Breast epithelium (tissue), 4 donors: ENCODE measurements at places on chromosomes 3 and 15. TPM values are rescaled to one million over a fixed set of nuclear protein-coding genes. Genes with fewer than 3 reads are reported as not detected.

The SLC12A8 gene
- total RNA-seq = 9.8 TPM

The TEX55 gene
- total RNA-seq = not detected

The CHST13 gene
- total RNA-seq = not detected

The ECE2 gene
- not detected for total RNA-seq

The RHOV gene
- not detected for total RNA-seq

The UCN2 gene
- total RNA-seq = not detected

The EPHB1 gene
- total RNA-seq = 3.4 TPM

- no peak for DNase-seq
These were observed 325.5 kb downstream of the SATB1 start for GRCh38 chr3:18099611-18100010.

- no peak for DNase-seq
These were observed 124.6 kb upstream of the LYSMD4 start for GRCh38 chr15:99857836-99858235.

DNA sequence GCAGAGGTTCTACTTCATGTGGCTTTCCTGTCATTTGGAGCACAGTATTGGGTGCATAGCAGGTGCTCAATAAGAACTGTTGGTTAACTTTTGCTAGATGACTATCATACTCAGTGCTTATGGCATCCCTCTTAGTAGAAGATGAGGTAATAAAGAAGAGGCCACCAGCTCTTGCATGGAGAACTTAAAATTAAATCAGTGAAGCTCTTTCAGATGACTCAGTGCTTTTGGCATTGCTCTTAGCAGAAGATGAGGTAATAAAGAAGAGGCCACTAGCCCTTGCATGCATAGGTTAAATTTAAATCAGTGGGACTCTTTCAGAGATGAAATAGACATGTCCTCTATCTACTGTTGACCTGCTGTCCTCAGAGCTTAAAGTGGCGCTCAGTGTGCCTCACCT is 109.4 kb upstream of the FGF7 start:
- no peak for DNase-seq

DNA sequence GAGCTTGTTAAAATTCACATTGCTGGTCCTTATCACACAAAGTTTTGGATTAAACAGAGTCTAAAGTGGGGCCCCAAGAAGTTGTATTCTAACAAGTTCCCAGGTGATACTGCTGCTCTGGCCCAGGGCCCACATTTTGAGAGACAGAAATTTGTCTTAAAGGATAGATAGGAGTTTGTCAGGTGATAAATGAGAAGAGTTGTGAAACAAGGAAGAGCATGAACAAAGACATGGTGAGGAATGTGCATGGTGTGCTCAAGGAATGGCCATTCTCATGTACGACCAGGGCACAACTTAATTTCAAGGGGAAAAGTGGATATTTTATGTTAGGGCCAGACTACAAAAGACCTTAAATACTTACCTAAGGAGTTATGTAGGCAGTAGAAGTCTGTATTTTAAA is 75.6 kb downstream of the GPR156 start:
- no peak for DNase-seq

GRCh38 chr3:3097958-3098357 is 12.2 kb downstream of the IL5RA start:
- no peak for DNase-seq

DNA sequence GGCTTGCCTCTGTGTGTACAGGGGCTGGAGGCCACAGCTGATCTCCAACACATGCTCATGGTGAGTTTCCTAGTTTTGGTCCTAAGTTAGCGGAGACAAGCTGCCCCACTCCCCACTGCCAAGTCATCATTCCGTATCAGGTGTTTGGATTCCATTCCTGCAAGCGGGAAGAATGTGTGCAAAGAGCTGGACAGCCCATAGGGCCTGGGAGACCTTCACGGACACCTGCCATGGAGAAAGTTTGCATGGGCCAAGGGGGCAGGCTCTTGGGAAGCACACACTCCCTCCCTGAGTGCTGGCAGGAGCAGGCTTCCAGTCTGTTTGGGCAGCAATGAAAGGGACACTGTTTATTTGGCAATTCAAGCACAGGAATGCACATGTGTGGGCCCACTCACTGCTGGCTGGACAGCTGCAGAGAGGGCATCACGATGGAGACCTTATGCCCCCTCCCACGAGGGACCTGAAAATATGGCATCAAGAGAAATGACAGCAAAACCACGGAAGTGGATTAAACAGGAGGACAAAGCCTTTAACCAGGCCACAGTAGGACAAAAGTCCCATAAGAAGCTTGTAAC is 149.7 kb downstream of the KLF13 start:
- no peak for DNase-seq

DNA sequence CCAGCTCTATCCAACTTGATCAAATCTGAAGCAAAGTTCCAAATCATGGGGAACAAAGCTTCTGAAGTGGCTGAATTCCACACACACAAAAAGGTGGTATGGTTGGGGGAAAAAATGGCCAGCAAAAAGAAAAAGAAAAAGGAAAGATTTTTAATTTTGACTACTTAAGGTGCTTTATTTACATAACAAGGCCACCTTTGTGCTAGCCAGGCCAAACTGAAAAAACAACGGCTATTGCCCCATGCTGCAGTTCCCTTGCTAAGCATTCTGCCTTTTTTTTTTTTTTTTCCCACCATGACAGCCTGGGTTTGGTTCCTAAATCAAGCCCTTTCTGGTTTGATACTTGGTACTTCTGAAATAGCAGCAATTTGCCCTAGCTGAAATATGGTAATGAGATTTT is 66.5 kb upstream of the DAZL start:
- no peak for DNase-seq

DNA sequence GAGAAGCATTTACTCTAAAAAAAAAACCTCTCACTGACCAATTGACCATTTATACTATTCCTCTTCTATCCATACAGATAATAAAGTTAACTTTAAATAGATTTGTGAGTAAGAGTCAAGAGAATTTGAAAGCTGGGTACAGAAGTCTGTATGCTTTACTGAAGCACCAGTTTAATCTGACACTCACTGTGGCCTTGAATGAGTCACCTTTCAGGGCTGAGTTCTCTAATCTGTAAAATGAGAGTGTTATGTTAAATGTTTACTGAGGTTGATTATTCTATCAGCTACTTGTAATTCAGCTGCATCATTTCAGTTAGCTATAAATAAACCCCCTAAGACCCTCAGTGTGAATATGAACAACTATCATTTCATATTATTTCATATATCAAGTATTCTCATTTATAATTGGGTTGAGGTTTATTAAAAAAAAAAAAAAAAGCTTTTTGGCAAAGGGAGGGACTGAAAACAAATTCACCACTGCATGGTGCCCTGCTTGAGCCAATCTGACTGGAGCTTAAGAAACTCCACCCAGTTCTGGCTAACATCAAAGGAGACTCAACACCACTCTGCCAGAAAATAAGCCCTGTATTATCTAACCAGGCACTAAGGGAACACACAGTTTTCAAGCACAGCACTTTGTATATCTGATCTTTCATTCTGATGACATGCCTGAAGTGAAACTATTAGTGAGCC is 2.8 kb downstream of the MAP4 start:
- no peak for DNase-seq

DNA sequence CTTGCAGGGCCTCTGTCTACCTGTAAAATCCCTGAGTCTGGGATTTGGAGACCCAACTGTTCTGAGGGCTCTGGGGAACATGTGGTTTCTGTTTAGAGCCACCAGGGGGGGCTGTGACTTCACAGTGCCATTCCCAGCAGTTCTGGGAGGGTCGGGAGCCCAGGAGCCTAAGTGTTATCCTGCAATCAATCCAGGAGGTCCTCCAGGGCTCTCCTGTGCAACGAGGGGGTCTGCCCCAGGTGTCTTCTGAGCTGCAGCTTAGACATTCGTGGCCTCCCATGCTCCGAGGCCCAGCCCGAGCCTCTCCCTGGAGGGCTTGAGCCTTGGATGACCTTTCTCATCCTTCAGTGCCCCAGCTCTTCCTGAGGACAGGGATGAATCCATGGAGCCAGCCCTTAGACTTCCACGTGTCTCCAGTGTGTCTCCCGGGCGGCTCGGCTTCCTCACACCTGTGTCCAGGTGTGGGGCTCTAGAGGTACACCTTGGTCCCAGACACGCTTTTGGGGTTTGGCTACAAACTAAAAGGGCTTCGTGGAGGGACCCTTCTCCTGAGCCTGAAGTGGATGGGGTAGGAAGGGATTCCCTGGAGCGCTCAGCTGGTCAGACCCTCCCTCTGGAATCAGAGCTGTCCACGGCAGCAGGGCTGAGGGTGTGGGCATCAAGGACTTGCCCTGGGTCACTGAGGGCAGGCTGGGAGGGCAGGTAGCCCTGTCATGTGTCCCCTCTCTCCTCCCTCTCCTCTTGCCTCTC is 20.3 kb upstream of the ABTB1 start:
- DNase-seq = no peak

GRCh38 chr15:45527086-45527485 is 4.5 kb upstream of the SLC30A4 start:
- no peak for DNase-seq

DNA sequence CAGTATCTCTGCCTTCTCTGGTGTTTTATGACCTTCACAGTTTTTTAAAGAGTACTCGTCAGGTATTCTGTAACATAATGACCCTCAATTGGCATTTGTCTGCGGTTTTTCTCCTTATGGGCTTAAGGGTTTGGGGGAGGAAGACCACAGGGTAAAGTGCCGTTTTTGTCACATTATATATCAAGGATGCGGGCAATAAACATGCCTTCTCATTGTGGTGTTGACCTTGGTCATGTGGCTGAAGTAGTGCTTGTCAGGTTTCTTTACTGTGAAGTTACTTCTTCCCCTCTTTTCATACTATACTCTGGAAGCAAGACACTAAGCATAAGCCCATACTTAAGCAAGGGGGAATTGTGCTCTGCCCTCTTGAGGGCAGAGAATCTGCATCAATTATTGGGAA is 16.6 kb downstream of the CAPN3 start:
- no peak for DNase-seq

DNA sequence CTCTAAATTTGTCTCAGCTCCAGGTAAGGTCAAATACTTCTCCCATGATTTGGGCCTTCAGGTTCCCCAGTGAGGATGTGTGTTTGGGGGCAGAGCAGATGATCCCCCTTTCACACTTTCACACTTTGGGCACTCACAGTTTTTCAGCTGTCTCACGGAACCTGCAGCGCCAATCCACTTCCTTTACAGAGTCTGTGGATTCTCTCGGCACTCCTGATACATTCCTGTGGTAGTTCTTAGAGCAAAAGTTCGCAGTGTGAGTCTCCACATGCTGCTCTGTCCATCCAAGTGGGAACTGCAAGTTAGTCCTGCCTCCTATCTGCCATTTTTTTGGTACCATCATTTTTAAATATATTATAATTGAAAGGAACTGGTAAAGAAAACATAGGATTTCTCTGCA is 20.2 kb upstream of the CPOX start:
- DNase-seq = no peak

GRCh38 chr3:112751564-112752512 is 94.8 kb downstream of the CD200R1L start:
- DNase-seq = no peak

GRCh38 chr3:188400494-188401243 is 246.7 kb downstream of the LPP start:
- no peak for DNase-seq

GRCh38 chr3:187125319-187126031 is 13.8 kb downstream of the RPL39L start:
- DNase-seq = no peak

DNA sequence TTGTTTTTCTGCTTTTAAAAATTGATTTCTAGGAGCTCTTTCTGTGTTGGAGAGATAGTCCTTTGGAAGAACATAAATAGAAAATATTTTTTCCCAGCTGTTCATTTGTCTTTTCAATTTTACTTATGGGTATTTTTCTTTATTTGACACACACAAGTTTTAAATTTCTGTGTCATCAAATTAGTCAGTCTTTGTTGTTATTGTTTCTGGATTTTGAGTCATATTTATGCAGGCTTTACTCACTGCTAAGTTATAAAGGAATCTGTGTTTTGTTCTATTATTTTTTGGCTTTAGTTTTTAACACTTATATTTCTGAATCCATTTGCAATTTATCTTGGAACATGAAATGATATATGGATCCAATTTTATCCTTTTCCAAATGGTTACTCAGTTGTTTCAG is 5.9 kb upstream of the GHSR start:
- DNase-seq = no peak

DNA sequence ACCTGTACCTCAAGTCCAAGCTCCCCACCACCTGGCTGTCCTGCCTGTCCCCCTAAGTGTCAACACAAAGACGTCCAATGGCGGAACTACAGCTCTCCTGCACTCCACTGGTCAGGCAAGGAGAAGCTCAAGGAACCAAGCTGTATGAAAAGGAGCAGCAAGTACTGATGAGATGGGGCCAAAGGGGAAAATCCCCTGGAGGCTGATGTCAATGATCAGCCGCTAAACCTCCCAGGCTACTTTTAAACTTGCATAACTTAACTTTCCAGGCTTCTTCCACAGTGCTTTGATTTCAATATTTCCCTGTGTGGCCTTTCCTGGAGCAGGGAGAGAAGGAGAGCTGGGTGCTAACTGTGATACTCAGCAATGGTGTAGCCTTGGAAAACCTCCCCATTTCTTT is 35.0 kb downstream of the TM4SF4 start:
- DNase-seq = no peak

DNA sequence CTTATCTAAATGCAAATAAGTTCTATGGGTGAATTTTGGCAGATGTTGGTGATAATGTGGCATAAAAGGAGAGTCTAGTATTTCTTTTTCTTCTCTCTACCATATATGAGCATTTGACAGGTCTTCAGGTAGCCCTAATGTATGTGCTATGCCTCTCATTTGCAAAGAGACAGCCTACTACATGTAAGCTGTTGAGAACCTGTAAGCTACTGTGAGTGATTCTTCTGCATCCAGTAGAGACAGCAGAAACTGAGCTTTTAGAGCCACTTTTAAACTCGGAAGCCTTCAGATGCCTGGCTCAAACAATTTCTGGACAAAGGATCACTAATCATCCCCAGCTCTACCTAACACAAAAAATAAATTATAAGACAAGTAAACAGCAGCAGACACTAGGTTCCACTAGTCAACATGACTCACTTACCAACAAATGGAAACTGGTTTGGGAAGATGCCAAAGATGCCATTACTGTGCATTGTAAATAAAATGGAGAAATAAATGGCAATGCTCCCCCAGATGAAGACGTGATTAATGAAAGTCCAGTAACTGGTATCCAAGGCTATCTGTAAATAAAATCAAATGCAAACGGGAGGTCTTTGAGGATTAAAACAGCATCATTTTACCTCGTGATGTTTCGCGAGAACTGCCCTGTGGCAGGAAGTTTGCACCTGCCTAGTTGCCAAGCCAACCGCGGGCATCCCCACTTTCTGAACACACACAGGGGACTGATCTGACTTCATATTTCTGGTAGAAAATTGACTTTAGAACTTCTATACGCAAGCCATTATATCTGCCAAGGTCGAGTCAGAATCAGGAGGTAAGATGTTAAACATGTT is 245.3 kb downstream of the DTWD1 start:
- DNase-seq = no peak
